Stimulated activated CD8-positive, alpha-beta memory T cell treated with anti-CD3 and anti-CD28 coated beads, Interleukin-7, amount 100 ng/mL, for 24 hours (primary cell): ENCODE measurements at places on chromosomes 16 and 17.

DNA sequence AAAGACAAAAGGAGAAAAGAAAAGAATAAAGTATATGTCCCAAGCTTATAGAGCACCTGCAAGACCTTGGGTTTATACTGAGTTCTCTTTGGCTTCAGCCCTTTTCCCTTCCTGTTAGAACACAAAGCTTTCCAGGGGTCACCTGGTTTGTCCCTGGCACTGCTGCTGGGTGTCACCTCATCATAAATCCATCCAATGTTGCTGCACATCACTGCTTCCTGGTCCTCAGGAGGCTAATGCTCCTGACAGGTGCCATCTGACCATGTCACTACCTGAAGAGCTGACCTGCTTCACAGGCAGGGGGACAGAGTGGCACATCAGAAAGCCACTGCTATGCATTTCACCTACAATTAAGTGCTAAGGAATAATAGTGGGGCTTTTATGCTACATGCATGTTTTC, 164.6 kb upstream of the ELAC2 start:
- DNase-seq = no peak

GRCh38 chr17:57572062-57572461, 173.0 kb downstream of the CCDC182 start:
- no peak for DNase-seq

- no peak for DNase-seq
Observed at GRCh38 chr17:42639525-42640113, 19.5 kb upstream of the TUBG2 start.

GRCh38 chr16:85457366-85457765, 155.8 kb upstream of the GSE1 start:
- DNase-seq = no peak

- no peak for DNase-seq
Observed at GRCh38 chr16:67922740-67923139, 8.9 kb downstream of the CTRL start.

DNA sequence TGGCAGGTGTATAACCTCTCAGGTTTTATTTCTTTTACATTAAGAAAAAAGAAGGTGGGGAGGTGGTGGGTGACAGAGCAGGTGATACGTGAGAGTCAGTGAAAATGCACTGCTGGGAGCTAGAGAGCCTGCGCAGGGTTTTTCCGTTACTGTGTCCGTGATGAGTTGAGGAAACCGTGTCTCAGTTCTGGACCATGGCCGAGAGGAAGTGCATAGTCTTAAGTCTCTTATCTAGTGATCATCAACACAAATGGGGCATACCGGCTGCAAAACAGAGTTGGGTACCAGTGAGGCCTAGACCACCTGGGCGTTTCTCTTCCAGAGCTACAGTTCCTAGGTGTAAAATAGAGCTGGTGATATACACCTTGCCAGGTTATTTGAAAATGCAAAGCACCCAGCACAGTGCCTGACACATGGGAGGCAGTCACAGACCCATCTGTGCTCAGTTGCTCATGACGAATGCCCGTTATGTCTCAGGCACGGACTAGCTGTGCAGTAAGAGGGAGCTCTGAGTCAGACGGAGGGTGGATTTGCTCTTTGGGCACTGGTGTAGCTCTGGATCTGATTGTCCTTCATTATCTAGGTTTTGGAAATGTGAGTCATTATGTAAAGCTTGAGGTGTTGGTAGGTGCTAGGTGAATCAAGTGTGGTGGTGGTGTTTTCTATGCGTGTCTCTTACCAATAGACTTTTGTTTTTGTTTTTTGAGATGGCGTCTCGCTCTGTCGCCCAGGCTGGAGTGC, 60.9 kb downstream of the RPTOR start:
- DNase-seq = peak; percentile 24
